Pulmonary artery endothelial cell (primary cell): ENCODE measurements at places on chromosomes 2 and 18.
A peak's percentile ranks its signal among the peaks of the same experiment; 100 is the strongest.

GRCh38 chr2:147041121-147041494, 803.7 kb upstream of the ACVR2A start:
- DNase-seq = no peak

DNA sequence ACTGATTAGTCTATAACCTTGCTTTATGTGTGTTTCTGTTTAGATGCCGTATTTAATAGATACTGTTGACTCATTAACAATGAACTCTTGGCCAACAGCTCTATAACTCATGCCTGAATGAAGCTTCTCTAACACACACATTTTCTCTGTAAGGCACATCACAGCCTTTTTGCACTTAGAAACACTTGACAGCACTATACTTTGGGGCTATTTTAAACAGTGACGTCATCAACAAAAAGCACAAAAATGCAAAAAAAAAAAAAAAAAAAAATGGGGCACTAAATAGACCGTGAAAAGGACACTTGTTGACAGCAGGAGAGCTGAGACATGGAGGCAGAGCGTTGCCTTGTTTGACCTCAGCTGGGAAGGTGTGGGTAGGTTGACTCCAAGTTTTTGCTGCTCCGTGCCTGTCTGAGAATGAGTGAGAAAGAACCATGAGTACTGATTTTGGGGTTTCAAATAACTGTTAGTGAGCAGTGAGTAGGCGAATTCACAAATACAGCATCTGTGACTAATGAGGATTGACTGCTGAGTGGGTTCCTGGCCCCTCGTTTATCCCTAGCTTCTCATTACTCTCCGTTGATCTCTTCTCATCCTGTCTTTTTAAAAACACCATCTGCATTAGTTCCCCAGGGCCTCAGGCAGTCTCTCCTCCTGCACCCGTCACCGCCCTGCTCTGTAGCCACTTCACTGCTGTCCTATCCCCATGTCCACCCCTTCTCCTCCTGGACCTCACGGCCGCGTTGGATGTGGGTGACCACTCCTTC, 24.4 kb downstream of the SPP2 start:
- DNase-seq = no peak

GRCh38 chr2:20509770-20510490, 63.1 kb downstream of the RHOB start:
- DNase-seq = no peak

GRCh38 chr2:142822190-142822589, 55.3 kb upstream of the KYNU start:
- no peak for DNase-seq

DNA sequence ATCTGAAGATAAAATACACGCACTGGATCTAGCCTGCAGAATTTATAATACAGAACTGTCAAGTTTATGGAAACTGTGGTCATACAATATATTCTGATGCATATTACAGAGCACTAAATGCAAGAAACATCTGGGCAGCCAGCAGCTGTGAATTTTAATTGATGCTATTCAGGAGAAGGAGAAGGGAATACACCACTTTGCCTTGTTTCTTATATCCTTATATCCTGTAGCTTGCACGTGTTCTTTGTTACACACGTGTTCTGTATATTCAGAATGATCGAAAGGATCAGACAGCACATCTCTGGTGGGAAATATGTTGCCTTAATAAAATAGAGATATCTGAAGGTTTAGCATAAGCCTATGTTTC, 335.8 kb downstream of the AGPS start:
- DNase-seq = no peak

DNA sequence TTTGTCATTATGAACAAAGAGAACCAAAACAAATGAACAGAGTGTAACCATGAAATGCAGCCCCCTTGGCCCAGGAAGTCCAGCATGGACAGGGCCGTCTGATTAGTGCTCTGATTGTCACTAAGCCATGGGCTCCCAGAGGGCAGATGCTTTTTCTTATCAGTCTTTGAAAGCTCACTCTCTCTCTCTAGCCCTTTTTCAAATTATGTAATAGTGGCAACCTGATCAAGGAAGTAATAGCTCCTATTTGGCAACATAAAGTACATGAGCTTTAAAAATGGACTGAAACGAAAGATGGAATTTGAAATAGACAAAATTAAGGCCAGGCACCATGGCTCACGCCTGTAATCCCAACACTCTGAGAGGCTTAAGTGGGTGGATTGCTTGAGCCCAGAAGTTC, 32.4 kb upstream of the EPG5 start:
- DNase-seq = no peak

DNA sequence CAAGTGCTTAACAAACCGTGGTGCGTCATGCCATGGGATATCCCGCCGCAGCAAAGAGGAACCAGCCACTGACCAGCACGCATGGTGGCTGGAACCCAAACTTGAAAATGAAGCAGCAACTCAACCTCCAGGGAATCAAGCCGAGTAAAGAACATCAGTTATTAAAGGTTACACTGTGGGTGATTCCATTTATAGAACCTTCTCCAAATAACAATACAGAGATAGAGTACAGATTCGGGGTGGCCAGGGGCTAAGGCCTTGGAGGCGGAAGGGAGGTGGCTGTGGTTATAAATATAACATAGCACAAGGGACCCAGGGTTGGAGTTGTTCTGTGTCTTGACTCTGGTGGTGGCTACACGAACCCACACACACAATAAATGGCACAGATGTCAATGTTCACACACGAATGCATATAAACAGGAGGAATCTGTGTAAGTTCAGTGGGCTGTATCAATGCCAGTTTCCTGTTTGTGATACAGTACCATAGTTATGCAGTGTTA, 123.1 kb downstream of the EIPR1 start:
- DNase-seq = no peak

GRCh38 chr18:42275949-42276730, 321.1 kb downstream of the PIK3C3 start:
- no peak for DNase-seq

DNA sequence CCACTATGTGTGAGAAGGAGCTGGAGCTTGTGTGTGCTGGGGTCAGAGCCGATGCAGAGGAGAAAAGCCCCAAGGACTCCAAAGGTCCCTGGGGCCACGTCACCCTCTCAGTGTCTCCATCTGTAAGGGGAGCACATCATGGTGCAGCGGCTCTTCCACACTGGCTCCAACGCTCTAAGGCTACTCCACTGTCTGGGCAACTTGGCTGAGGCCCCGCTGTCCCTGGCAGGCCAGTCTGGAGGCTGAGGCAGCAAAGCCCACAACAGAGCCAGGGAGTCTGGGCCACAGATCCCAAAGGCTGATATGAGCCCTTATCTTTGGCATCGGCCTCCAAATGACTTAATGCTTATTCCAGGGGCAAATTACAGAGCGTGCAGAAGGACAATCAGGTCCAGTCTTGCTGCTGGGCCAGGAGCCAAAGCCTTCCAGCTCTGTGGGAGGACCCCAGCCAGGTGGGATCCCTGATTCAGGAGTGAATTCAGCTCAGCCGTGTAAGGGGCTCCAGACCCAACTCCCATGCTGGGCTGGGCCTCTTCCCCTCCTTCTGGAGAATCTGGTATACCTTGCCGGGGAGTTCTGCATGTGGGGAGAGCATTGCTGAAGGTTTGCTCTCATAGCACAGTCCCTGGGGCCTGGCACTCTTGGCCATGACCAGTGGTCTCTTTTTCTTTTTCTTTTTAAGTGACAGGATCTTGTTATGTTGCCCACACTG, 1.8 kb upstream of the DUSP2 start:
- DNase-seq = no peak

DNA sequence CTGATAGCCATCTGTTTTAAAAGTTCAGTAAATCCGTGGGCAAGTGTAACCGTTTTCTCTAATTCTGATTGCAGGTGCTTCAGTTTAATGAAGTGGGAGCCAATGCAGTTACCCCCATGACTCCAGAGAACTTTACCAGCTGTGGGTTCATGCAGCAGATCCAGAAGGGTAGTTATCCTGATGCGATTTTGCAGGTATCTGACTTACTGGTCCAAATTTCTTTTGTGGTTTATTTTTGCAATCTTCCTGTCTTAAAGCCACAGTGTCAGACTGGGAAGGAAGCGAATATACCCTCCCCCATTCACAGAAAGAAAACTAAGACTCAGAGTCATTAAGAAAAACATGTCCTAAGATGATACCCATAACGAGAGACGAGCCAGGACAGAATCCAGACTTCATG, 7.7 kb downstream of the SERPINB2 start:
- no peak for DNase-seq

- no peak for DNase-seq
Observed at GRCh38 chr18:57789759-57790158, 13.4 kb downstream of the ATP8B1 start.

GRCh38 chr2:178796079-178796677, 11.0 kb downstream of the TTN start:
- DNase-seq = peak; percentile 13

GRCh38 chr2:29113027-29113686, 2.1 kb upstream of the CLIP4 start:
- no peak for DNase-seq

GRCh38 chr2:107025869-107026380, 140.0 kb upstream of the ST6GAL2 start:
- no peak for DNase-seq

DNA sequence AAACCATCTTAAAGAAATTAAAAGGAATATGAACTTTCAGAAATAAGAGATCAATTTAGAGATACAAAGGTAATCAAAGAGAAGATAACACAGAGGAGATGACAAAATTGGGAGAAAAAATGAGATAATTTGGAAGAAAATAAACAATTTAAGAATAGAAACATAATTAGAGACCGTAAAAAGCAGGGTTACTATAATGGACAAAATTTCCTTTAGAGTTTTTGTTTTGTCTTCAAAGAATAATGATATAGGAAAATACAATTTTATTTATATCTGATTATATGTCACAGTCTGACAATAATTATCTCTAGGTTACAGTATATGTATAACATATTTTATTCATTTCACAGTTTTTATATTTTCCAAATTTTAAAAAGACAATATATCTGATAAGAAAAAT, 716.4 kb upstream of the ZNF804A start:
- DNase-seq = no peak

DNA sequence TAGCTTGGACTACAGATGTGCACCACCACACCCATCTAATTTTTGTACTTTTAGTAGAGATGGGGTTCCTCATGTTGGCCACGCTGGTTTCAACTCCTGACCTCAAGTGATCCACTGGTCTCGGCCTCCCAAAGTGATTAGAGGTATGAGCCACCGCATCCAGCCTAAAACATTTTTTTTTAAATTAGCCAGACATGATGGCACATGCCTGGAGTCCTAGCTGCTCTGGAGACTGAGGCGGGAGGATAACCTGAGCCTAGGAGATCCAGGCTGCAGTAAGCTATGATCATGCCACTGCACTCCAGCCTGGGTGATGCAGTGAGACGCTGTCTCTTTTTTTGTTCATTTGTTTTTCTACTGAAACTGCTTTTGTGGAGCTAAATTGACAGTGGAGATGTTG, 64.6 kb upstream of the ATG16L1 start:
- no peak for DNase-seq

DNA sequence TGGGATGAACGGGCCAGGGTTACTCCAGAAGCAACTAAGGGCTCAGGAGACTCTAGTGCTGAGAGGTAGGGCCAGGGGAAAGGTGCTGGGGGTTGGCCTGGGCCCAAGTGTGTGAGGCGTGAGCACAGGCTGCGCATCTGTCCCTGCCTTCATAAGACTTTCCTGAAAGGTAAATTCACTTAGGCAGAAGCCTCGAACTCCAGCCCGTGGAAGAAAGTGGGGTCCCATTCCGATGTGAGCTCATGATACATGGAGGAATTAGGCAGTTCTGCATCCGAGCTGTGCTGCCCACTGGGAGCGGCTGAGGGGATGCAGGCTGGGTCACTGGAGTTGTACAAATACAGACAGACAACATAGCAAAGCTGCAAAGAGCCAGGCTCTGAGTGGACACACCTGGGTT, 16.2 kb downstream of the PARD6G start:
- no peak for DNase-seq

GRCh38 chr18:23811176-23811575, 121.9 kb downstream of the LAMA3 start:
- no peak for DNase-seq

DNA sequence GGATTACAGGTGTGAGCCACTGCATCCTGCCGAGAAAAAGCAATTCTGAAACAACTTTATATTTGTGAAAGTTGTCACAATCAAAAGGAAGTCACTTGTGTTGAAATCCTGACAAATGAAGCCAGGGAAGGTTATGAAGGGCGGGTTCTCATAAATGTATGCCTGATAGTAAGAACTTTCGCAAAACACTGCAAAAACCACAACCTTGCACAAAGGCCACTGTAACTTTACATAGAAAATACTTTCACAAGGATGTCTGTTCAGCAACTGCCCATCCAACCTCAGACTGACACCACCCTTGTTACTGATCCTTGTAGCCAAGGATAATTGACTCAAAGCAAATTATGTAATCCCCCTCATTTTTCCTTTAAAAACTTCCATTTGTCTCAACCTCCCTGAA, 90.6 kb downstream of the SLC4A3 start:
- no peak for DNase-seq

- no peak for DNase-seq
Observed at GRCh38 chr2:15720561-15721307, 129.1 kb downstream of the DDX1 start.

- no peak for DNase-seq
Observed at GRCh38 chr2:238786792-238787490, 60.9 kb upstream of the TWIST2 start.

GRCh38 chr2:231925303-231926179, 655 bp downstream of the NPPC start:
- peak; percentile 58 for DNase-seq

- DNase-seq = no peak
Observed at GRCh38 chr18:36378205-36378604, 80.7 kb downstream of the FHOD3 start.

DNA sequence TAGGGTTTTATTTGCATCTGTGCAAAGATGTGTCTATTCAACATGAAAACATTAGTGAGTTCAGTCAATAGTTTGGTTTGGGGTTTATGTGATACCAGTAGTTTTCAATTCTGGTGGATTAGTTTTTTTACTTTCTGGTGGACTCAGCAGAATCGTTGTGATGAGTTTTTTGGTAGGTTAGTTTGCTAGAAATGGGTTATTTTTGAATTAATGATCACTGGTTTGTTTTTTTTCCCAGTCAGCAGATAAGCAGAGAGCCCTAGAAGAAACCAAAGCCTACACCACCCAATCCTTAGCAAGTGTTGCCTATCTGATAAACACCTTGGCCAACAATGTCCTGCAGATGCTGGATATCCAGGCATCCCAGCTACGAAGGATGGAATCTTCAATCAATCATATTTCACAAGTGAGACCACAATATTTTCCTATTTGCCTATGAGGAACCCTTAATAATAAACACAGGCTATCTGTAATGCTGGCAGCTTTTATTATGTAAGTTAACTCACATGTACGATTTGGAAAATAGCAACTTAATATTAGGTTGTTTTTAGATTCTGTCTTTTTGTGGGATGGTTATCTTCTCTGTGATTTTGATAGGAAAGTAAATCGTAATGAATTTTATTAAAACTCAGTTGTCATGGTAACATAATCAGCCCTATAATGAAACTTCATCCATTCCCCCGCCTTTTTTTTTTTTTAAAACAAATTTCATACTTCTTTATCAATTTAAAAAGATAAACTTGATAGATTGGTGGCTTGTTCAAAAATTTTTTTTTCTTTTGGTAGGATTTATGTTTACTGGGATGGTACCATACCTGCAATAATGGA, 38.7 kb downstream of the ABI2 start:
- no peak for DNase-seq

GRCh38 chr2:140502951-140503630, 1627.7 kb downstream of the LRP1B start:
- DNase-seq = no peak
